ENCODE measurements at places on chromosomes 3 and 15.
A peak's percentile ranks its signal among the peaks of the same experiment; 100 is the strongest.

GRCh38 chr3:94440767-94441493, 378.1 kb downstream of the NSUN3 start:
- peak; percentile 64 for DNase-seq

DNA sequence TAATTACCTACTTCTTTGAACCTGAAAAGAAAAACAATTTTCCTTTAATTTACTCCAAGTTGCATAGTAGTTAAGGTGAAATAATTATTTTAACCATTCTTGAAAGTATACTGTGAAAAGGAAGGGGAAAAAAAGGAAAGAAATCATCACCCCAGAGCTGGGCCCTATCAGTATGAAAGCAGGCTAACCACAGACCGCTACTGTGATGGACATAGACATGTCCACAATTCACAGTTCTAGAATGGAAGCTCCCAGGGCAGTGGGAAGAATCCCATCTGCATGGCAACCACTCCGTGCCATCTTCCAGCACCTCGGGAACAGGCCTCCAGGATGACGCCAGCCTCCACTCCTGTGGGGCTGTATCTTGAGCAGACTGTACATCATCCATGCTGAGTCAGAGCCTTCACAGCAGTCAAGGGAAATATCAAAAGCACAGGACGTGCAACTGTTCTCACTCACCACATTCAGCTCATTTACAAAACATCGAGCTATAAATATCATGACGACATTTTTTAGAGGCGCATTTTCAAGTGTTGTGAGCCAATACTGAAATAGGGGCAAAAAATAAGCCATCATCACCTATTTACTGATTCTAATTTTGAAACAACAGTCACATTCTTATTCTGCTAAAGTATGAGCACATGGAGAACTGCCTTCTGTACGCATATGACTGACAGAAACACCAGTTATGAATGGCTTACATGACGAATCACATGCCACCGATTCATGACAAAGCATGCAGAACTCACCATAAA, 119.7 kb downstream of the SNRK start:
- peak; percentile 73 for DNase-seq

- DNase-seq = no peak
These were observed 23.8 kb upstream of the CORO2B start for GRCh38 chr15:68554721-68555678.

GRCh38 chr3:46542344-46542743, 23.8 kb downstream of the LRRC2 start:
- DNase-seq = no peak

- DNase-seq = no peak
These were observed 90.4 kb downstream of the BDH1 start for GRCh38 chr3:197465197-197465995.

DNA sequence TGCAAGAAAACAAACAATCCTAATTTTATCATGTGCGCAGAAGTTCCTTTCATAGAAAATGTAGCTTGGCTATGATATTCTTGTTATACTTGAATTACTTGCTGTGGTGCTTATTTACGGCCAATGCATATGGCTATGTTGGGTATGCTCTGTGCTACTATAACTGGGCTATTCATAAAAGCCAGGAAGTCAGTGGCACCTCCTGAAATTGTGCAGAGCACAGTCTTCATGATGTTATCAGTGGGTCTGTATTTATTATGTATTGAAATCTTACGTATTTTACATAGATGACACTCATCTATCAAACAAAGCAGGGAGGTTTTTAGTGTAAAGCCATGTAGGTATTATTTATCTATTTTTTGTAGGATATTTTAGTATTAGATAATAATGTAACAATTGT, 196.5 kb upstream of the NAALADL2 start:
- no peak for DNase-seq

DNA sequence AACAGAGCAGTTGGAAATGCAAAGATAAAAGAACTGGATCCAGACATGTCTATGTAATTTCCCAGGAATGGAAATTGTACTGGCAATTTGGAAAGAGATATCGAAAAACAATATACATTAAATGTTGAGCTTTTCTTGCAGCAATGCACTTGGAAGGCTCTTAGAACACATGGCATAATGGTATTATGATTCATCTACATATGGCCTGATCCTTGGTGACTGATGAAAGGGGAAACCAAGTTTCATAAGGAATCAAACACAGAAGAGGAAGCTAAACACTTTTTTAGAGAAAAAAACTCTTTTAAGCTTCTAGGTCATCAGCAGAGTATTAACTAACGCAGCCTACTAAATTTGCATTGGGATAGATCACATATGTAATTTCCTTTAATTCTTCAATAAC, 12.4 kb upstream of the GREM1 start:
- DNase-seq = peak; percentile 72

- DNase-seq = no peak
These were observed 141.1 kb downstream of the DOCK3 start for GRCh38 chr3:50815844-50816243.

GRCh38 chr15:60546744-60547143, 67.8 kb upstream of the ICE2 start:
- DNase-seq = no peak

- DNase-seq = no peak
These were observed 37.0 kb downstream of the RBM6 start for GRCh38 chr3:49976942-49977341.

DNA sequence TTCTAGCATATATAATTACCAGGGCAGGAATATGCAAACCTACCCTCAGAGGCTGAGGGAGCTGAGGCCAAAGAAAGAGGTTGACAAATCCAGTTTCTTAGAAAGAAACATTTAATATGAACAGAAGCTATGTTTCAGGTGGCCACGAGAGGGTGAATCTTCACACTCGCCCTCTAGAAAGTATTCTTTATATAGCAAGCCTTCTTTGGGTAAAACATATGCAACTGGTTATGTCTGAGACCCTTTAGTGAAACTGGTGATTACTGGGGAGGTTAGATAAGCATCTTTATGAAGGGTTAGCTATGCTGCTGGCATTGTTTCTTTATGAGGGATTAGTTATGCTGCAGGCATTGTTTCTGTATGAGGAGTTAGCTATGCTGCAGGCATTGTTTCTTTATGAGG, 50.7 kb upstream of the GOLGA6L2 start:
- no peak for DNase-seq

DNA sequence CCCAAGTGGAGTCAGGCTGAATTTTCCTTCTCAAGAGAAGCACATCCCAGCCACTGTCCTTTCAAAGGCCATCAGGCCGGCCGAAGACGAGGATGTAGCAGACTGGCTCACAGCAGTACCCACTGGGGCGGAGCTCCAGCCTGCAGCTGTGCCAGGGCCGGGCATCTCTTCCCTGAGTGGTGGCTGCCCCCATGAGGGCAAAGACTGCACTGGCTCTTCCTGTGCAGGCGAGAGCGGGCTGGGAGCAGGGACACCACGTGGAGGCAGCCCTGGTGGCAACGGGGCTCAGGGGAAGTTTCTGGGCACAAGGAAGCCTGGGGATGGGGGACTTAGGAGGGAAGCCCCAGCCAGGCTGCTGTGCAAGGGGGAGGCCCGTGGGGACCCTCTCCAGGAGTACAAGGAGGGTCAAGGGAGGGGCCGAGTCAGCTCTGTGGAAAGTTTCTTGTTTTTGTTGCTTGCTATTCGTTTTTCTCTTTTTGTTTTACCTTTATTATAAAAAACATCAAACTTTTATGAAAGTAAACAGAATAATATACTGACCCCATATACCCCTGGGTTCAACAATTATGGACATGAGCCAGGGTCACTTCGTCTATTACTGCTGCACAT, 66.1 kb downstream of the RPN1 start:
- DNase-seq = peak; percentile 50

DNA sequence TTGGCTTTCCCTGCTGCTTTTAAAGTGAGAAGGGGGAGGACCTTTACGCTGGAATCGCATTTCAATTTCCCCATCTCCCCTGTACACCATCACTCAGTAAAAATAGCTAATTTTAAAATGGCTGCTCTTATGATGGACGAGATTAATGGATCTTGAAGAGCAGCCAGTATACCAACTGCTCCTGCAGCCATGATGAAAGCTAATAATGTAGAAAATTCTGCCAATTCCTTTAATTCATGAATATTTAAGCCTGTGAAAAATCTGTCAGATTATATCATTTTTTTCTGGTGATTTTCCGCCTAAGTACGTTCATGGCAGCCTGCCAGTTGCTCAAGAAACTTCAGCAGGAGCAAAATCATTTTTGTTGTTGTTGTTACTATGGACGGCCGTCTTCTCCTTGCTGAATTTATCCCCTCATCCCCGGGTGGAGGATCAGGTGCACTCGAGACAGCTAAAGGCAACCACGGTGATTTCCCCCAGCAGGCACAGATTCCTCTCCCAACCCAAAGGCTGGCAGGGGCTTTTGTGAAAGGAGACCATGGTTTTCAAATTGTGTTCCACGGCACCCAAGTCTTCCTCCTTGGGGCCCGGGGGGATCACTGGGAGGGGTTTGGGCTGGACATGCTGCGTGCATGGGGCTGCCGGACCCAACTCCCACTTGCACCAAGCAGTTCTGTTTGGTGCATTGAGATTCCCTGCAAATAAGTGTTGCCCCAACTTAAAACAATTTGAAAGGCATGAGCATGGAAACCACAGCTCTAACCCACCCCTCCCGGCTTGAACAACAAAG, 289.6 kb downstream of the UACA start:
- no peak for DNase-seq

Measured in fibroblast of mammary gland (primary cell).